Stimulated activated CD8-positive, alpha-beta memory T cell treated with anti-CD3 and anti-CD28 coated beads, Interleukin-12 subunit alpha, Interleukin-12 subunit beta, amount 100 ng/mL, for 1 hour (primary cell): ENCODE measurements at places on chromosomes 7 and 10.

DNA sequence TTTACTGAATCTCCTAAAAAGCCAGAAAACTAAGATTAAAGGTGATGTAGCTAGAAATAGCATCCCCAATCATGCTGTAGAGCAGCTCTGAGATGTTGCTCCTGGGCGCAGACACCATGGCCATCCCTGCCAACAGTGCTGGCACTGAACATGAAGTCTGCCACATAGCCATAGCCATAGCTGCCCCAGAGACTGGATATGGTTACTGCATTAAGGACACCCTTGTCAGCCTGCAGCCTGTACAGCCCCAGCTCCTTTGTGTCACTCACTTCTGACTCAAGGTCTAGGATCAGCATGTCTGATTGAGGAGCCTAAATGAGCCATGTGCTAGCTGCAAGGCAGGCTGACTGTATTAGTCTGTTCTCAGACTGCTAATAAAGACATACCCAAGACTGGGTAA lies 284.6 kb downstream of the RPS24 start:
- DNase-seq: no peak

- DNase-seq: no peak
Observed at GRCh38 chr7:1323178-1324027, 90.7 kb downstream of the UNCX start.

- no peak for DNase-seq
Observed at GRCh38 chr7:151134743-151135524, 32.6 kb downstream of the GBX1 start.

DNA sequence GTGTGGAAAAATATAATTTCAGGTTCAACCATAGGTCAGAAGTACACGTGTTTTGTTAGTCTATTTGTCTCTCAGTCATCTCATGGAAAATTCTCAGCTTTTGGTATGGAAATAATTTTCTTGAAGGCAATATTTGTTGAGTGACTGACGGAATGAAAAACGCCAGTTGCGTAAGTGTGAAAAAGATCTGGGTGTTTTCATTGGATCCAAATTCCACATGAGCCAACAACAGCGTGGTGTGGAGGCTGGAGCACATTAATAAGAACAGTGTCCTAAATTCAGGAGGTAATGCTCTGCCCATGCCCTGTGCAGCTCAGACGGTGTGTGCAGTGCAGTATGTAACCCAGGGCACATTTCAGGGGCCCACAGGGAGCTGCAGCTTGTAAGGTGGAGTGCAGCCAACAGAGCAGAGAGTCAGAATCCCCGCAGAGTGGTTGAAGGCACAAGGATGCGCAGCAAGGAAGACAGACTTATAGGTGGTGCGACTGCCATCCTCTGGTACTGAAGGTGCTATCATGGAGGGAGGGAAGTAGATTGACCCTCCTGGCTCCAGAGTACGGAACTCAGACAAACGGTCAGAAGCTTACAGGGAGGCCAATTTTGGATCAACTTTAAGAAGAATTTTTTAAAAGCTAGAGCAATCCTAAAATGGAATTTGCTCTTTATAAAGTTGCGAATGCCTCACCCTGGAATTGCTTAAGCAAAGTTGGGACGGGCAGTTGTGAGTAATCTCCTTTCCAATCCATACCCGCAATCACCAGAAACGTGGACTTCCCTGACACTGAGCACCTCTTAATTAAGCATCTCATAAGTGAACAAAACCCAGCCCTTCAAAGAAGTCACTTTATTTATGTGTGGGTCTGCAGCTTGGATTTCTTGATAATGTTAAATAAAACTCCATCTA lies 38.0 kb downstream of the EGFR start:
- DNase-seq: no peak

- no peak for DNase-seq
Observed at GRCh38 chr10:11177926-11178471, 160.3 kb downstream of the CELF2 start.

DNA sequence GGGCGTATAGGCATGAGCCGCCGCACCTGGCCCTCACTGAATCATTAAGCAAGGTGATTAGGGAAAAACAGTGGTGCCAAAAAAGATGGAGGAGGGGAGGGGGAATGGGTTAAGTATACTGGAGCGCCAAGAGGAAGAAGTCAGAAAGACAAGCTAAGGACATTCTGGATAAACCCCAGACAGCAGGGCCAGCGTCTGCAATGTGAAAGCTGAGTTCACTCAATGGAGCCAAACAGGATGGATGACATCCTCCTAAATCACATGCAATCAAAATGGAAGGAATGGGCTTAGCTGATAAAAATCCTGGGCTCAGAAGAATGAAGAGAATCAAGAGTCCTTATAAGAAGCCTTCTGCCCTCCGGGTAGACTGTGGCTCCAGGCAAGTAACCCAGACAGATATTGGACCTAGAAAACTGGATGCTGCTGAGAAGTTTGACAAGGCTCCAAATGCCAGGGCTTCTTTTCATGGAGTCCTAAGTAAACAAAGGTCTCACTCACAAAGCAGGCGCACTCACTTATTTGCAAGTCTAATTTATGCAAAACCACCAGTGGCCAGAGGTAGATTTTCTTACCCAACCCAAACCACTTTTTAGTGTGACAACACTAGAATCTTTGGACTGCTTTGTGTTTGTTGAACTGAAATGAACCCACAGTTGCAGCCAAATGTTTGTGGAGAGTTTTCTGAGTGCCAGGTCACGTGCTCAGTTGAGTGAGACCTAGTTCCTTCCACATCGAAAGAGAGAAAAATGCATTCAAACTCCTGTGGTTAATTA lies 519.1 kb upstream of the AUTS2 start:
- no peak for DNase-seq

- peak; percentile 15 for DNase-seq
Observed at GRCh38 chr7:30348083-30348560, 63.7 kb downstream of the ZNRF2 start.

GRCh38 chr7:11297764-11298163 lies 324.1 kb downstream of the PHF14 start:
- no peak for DNase-seq

DNA sequence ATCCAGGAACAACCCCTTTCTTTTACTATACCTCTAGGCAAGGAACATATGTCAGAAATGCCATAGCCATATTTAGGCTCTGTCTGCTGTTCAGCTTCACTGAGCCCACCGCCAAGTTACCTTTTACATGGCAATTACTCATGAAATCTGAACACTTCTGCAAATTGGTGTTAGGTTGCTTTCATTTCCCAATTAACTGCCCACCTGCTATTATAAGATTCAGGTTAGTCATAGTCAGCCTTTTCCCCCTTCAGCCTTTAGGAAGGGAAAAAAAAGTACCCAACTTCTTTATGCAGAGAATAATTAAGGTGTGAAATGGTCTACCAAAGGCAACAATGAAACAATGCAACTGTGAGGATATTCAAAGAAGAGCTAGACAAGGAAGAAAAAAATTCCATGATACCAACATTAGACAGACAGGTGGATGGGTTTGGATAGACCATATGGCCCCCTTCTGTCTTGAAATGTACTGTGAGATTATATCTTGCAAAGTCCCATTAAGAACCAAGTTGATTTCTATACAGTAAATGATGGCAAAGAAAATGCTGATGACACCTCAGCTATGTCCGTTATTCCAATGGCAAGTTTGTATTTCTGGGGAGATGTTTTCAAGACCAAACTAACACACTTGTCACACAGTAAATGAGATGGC lies 442.1 kb upstream of the NRP1 start:
- DNase-seq: no peak

DNA sequence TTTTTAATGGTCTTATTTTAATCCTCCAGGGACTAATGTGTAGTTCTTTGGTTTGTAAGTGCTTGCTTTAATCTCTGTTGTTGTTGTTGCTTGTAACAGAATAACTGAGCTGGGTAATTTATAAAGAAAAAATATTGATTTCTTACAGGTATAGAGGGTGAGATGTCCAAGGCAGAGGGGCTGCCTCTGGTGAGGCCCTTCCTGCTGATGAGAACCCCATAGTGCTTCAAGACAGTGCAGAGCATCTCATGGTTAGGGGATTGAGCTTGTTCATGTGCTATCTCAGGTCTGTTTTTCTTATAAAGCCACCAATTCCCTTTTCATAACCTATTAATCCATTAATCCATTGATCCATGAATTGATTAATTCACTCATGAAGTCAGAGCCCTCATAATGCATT lies 516.3 kb upstream of the KCND2 start:
- DNase-seq: no peak

- no peak for DNase-seq
Observed at GRCh38 chr7:50475340-50475739, 25.2 kb upstream of the FIGNL1 start.

- DNase-seq: no peak
Observed at GRCh38 chr10:91713461-91714072, 80.7 kb upstream of the PPP1R3C start.

DNA sequence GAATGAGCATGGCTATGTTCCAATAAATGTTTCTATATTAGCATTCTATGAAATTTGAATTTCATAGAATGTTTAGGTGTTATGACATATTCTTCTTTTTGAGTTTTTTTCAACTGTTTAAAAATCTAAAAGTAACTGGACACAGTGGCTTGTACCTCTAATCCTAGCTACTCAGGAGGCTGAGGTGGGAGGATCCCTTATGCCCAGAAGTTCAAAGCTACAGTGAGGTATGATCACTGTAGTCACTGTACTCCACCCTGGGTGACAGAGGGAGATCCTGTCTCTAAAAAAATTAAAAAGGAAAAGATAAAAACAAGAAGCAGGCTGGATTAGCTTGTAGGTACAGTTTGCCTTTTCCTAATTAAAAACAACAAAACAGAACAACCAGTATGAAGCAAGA lies 95.1 kb downstream of the NRBF2 start:
- no peak for DNase-seq

- DNase-seq: no peak
Observed at GRCh38 chr10:60351191-60351853, 38.4 kb downstream of the ANK3 start.

- no peak for DNase-seq
Observed at GRCh38 chr7:154171422-154171821, 119.2 kb downstream of the DPP6 start.

- no peak for DNase-seq
Observed at GRCh38 chr10:117619707-117620405, 77.3 kb downstream of the EMX2 start.
